Skeletal muscle cell (primary cell): ENCODE measurements at places on chromosomes 7 and 10.

GRCh38 chr10:59885430-59886134 is 20.8 kb downstream of the CCDC6 start:
- DNase-seq: no peak

DNA sequence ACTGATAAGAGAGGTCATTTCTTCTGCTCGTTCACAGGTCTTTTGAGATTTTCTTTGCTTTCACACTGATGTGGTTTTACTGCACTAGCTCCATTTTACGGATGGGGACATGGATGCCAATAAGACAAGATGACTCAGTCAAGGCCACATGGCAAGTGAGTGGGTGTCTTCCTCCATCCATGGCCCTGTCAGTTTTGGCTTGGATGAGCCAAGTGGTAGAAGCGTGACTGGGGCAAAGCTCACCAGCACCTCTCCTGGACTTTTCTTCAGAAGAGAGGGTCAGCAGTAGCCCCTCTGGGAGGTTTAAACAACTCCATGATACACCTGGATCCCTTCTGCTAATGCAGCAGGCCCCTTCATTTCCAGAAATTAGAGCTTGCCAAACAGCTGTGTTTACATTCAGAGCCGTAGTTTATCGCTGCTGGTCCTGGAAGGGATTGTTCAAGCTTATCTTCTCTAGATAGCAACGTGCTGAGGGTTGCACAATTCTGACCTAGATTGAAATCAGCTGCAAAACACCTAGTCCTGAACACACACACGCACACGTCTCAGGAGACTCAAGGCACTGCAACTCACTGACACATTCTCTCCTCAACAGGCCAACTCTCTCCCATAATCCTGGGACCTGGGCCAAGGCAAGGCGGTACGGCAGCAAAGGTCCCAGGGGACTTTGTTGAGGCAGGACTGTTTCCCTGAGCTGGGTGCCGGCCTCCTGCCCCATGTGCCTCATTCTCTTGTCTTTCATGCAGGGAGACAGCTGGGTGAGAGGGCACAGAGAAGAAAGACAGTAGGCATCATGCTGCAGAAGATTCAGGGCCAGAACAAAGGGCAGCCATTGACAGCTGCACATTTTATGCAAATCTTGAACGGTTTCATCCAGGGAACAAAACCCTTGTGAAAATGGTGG is 14.2 kb upstream of the PDCD4 start:
- DNase-seq: no peak

DNA sequence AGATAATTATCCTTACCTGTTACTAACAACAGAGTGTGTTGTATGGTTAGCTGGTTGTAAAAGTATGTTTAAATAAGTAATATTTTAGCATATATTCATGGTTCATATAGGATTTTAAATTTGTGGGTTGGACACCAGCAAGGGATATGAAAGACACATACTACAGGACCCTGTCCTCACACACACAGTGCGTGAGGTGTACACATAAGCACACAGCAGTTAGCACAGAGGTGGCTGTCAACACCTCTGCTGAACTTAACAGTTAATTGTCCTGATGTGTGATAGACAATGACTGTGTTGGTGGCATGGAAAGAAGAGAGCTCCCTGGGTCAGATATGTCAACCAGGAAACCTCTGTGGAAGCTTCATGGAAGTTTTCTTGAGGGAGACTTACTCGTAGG is 23.3 kb upstream of the NUP42 start:
- no peak for DNase-seq

DNA sequence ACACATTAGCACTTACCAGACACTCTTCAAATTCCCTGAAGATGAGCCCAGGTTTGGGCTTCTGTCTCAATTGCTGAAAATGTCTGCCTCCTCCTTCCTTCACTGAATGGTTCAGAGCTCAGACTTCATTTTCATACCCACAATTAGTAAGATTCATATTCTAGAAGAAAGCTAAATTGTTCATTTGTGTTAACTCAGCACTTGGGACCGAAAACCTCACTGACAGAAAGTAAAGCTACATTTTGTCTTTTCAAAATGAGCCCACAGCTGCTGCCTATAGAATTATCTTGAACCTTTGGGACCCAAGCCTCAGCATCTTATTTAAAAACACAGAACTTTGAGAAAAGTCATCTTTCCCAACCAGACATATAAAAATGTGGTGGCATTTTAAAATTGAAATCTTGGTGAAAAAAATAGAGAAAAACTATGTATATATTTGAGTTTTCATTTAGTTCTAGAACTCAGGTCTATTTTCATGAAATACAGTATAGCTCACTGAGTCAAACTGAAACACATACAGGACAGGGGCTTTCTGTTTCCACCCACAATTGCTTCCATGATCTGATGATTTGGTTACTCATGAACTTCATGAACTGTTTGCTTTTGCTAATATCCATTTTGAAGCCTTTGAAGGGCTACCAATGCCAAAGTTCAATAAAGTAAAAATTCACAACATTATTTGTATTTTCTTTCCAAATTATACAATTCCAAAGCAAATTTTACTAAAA is 119.1 kb upstream of the PFKP start:
- DNase-seq: no peak

- peak; percentile 12 for DNase-seq
These were observed 18.7 kb downstream of the SRRM3 start for GRCh38 chr7:76220185-76221057.

DNA sequence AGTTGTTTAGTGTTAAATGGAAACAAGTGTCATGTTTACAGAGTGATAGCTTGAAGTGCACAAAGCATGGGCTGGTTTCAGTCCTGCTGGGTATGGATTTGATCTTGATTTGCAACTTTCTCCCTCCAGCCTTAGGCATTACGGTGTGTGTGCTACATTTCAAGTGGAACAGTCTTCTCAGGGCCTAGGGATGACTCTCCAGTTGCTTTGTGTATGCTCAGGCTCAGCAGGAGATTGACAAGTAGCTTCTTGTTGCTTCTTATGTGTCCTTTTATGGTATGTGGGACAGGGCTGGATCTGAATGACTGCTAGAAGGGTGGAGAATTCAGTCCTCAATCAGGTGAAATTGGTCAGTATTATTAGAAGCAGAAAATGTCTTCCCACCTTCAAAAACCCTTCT is 51.3 kb upstream of the PLEKHA1 start:
- DNase-seq: no peak

DNA sequence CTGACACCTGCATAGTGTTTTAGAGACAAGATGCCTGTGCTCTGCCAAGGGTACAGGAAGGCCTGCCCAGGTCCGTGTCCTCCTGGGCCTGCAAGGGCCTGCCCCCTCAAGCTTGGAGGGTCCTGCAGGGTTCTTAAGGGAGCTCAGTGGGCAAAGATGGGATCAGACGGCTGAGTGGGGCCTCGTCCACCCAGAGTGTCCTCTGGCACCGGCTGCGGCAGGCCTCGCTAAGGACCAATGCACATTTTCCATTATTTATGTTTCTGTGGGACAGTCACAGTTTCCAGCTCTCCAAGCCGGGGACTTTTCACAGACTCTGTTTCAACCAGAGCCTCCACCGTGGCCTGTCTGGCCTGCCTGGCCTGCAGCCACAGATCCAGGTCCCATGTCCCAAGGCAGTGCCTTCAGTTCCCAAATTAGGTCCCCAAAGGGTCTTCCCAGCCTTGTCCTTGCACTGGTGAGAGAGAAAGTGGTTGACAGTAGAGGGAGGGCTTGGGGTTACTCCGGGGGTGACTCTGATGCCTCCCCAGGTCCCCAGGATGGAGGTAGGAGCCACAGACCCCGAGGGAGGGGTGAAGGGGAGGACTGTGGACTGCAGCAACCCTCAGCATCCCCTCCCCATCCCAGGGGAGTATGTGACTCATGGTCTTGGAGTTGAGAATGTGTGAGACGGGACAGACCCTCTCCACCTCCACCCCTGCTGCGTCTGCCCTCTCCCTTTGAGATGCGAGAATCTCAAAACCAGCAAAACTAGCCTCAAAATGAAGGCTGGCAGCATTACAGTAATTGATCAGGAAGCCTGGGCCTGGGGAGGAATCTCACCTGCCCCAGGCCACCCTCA is 14.8 kb downstream of the MYL10 start:
- no peak for DNase-seq

DNA sequence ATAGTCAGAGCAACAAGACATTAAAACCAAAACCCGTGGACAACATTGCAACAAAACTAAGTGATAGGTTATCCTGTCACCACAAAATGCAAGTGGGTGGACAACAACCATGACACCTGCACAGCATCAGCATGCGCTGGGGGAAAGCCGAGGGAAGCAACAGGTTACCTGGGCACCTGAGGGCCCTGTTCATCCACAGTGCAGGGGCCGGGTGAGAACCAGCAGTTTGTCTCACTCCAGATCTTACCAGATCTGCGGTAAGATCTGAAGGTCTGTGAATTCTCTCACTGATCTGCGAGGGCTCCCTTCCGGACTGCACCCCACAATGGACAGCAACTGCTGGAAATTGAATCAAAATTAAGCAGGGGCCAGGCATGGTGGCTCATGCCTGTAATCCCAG is 30.5 kb upstream of the GRID1 start:
- DNase-seq: no peak

GRCh38 chr10:17910125-17910789 is 41.5 kb upstream of the SLC39A12 start:
- peak; percentile 13 for DNase-seq

GRCh38 chr7:127114742-127115265 is 137.9 kb downstream of the GRM8 start:
- no peak for DNase-seq

DNA sequence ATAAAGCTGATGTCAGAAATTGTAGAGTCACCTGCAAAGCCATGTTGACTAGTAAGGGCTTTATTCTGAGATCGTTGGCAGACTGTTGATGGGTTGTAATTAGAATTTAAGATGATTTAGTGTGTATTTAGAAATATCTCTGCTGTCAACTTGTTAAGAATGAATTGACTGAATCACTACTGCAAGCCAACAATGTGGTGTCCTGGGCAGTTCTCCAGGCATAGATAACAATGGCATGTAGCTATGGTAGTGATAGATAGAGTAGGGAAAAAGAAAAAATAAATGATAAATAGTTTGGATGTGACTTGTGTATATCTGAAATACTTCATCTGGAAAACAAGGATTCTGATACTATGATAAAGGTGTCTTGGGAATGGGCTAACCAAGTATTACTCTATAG is 640.2 kb downstream of the ARL4A start:
- peak; percentile 2 for DNase-seq

DNA sequence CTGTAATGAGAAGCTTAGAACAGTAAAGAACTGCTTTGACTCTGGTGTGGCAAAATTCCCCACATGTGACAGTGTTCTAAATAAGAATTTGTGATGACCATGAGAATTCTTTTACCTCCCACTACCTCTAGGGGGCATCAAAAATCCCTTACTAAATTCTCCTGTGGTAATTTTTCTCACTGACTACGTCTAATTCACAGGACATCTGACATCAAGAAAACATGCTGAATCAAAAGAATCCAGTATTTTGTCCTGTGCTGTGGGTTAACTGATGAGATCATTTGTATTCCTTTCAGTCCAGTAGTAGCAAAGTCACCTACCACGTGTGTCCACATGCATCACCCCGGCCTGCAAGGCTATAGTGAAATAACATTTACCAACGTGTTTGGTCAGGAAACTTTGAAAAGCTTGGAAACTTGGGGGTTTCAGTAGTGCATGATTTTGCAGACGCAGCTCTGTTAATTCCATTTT is 103.8 kb downstream of the ATE1 start:
- no peak for DNase-seq

GRCh38 chr10:132396494-132397035 is 435 bp upstream of the PWWP2B start:
- no peak for DNase-seq

DNA sequence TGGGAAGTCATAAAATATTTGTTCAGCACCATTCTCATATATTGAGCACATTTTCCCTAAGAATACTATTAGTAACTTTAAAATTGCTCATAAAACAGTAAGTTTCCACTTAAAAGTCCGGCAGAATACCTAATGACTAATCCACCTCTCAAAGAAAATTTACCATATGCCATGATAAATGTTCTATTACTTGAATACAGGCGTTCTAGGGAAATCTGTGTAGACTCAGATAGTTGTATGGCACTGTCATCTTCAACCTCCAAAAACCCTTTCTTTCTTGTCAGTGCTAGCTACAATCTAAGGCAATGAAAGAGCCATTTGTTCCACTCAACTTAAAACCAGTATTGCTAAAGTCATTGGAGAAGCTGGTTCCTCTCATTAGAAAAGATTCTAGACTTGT is 7.3 kb downstream of the GPR37 start:
- DNase-seq: no peak

DNA sequence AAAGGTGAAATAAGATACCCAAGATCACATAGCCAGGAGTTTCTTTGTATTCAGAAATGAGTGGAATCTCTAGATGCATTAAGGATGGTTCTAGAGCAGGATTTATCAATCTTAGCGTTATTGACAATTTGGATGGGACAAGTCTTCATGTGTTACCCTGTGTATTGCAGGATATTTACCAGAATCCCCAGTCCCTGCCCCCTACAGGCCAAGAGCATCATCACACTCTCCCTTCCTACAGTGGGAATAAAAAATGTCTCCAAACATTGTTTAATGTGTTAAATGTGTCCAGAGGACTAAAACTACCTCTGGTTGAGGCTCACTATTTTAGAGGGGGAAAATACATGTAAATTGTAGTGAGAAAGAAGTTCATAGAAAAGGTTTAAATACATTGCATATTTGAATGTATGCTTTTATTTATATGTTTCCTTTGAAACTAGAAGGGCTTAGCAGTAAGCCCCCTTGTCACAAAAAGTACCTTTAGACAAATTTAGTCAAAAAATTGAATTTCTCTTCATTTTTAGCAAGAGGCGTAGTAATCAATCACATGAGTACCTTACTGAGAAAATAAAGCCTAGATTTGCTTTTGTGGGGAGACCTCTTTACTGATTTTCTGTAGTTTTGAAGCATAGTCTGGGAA is 141.2 kb downstream of the MLLT10 start:
- no peak for DNase-seq

DNA sequence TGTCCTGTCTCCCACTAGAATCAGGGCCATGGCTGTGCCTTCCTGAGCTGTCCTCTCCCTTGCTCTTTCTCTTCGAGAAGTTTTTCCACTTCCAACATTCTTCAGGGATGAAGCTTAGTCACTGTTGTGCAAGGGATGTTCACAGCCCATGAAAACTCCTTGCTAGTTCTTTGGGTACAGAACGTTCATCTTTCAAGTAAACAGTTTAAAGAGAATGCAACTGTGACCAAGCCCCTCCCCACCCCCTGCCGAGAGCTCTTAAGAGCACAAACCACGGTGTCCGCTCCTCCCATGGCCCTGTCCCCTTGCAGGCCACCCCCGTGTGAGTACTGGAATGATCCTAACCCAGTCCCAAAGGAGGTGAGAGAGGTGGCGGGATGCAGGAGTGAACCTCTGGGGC is 161.1 kb upstream of the RHEB start:
- peak; percentile 73 for DNase-seq

DNA sequence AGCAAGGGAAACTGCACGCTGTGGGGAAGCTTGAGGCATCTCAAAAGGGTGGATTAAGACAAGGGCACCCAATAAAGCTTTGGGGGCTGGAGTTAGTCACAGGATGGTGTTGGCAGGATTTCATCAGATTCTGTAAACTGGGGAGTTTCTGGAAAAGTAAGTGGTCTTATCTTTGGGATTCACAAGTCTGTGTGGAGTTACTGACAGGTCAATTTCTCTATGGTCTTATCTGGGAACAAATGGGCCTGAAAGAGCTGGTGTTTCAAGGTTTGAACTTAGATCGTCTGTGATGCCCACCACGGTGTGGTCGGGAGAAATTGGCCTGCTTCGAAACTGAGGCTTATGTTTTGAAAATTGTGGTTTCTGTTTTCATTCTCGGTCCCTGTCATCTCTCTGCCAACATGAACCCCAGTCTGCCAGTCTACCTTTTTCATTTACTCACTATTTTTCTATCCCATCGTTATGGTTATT is 23.8 kb upstream of the AOAH start:
- DNase-seq: no peak
